ENCODE measurements at places on chromosomes 3 and 15.
A peak's percentile ranks its signal among the peaks of the same experiment; 100 is the strongest.

GRCh38 chr15:85745525-85746150, 49.1 kb downstream of the KLHL25 start:
- DNase-seq, result no peak

DNA sequence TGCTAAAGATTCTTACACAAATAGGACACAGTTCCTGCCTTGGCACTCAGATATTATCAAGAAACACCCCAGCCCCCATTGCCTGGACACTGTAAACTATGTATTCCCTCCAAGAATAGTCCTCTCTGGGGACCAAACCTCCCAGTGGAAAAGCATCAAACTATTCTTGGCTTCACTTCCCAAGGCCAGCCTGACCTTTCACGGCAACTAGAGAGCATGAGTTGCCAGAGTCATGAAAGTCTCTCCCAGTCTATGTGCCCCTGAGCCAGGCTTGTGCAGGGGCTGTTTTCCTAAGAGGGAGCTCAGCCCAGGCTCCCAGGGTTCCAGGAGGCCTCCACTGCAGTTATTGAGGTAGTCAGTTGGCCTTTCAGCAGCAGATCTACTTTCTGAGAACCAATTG, 251.9 kb upstream of the TGFBR2 start:
- no peak for DNase-seq

GRCh38 chr3:100875239-100875638, 118.0 kb downstream of the ABI3BP start:
- DNase-seq, result no peak

DNA sequence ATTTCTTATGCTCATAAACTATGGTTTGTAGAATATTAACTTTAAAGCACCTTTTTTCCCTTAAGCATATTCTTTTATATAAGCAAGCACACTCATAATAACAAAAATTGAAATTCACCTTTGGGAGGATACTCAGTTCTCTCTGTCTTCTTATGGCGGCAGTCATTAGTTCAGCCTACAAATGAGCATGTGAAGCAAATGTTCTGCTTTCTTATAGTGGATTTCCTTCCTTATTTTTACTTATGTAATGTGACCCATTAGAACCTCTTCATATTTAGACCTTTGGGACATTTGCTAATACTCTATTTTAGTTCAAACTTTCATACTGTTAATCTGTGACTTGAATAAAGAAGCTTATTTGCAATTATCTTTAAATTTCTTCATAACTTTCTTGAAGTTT, at the start of gene P2RY13:
TSS of gene P2RY13 (minus strand) at position 187 of the 400 bp plus-strand sequence. CDS start at position 166, 21 bp downstream.
- no peak for DNase-seq

- no peak for DNase-seq
Observed at GRCh38 chr3:149373235-149374125, 4.0 kb downstream of the TM4SF1 start.

DNA sequence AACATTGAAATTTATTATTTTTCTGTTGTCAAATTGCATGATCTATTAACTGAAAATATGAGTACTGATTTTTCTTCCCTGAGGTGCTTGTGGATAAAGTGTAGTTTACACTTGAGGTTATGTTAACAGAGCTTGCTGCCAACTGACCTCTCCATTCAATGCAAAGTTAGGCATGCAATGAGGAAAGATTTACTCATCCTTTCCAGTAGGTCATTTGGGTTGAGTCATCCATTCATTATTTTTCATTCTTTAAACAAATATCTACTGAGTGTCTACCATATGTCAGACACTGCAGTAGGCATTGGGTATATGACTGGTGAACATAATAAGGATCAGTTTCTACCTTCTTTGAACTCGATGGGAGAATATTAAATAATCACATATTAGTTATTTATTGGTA, 604.1 kb downstream of the EDEM1 start:
- no peak for DNase-seq

DNA sequence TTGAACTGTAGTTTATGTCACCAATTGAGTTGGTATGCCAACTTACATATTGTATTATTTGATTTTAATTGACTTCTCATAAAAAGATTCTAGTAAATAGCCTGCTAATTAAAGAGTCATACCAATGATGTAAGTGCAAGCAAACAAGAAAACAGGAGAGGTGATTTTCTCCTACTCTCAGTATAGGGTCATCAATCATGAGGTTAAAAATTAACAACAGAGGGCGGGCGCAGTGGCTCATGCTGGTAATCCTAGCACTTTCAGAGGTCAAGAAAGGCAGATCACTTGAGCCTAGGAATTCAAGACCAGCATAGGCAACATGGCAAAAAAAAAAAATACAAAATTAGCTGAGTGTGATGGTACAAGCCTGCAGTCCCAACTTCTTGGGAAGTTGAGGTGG, 108.7 kb downstream of the MYO9A start:
- no peak for DNase-seq

DNA sequence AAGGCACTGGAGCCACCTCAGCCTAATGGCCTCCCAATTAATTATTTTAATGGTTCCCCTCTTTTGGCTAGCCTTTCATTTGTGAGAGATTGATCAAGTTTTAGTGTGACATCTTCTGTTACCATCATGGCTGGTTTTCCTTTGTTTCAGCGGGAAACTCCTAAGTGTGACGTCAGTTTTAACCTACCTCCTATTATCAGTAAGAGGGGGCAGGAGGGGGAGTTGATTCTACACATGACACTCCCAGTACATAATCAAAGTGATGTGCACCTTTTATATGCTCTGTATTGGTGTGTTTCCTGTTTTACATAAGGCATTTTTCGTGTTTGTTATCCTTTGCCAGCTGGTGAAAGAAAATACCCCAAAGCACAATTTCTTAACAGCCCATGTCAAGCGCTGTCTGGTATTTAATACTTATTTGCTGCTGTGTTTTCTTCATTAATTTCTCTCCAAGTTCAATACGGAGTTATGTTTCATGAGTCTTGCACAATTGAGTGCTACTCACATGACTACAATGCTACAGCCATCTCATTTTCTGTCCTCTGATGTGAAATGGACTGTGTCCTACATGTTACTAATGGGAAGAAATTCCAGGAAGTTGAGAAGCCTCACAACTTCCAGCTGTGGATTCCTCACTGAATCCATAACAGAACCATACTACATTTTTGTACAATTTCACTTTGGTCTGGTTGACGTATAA, 52.2 kb upstream of the POLR2M start:
- DNase-seq, result no peak

DNA sequence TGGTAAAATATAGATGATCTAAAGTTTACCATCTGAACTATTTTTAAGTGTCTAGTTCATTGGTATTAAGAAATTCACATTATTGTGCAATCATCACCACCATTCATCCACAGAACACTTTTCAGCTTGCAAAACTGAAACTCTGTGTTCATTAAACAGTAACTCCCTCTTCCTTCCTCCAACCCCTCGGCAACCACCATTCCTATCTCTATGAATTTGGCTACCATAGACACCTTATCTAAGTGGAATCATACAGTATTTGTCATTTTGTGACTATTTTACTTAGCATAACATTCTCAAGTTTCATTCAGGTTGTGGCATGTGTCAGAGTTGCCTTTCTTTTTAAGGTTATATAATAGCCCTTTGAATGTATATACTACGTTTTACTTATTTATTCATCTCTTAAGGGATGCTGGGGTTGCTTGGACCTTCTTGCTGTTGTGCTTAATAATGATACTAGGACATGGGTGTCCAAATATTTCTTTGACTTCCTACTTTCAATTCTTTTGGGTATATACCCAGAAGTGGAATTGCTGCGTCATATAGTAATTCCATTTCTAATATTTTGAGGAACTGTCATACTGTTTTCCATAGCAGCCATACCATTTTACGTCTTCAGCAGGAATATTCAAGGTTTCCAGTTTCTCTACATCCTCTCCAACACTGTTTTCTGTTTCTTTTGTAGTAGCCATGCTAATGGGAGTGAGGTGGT, 20.9 kb downstream of the KAT2B start:
- DNase-seq, result no peak

DNA sequence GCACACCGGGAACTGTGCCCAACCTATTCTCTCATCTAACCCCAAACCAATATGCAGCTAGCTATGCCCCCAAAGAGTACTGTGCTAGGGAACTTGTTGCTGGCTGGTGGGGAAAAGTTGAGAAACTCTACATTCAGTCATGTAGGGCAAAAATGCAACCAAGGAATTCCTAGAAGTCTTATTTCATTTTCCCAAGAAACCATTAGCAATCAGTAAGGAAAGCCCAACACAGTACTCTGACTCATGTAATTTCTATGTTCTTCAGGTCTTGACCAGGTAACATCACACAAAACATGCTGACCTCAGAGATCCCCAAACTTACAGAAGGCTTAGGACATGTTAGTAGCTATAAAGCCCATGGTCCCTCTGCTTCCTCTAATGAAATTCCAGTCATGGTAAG, 52.1 kb downstream of the TASOR start:
- no peak for DNase-seq

- DNase-seq, result peak; percentile 2
Observed at GRCh38 chr3:51799879-51800749, 21.1 kb upstream of the IQCF6 start.

DNA sequence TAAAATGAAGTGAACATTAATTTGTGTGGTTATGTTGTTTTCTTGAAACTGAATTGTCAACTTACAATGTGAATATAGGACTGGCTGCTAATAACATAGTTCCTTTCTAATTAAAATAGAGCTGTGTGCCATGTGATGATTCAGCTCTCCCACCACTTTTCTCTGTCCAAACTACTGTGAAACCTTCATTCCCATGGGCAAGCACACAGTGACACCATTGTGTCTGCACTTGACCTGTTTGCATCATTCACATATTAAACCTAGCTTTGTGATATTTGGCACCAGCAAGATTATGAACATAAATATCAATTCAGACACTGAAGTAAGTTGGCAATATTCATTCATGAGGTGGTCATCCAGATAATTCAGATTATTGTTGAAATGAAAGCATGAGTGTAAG, 78.8 kb upstream of the TCF12 start:
- DNase-seq, result no peak

DNA sequence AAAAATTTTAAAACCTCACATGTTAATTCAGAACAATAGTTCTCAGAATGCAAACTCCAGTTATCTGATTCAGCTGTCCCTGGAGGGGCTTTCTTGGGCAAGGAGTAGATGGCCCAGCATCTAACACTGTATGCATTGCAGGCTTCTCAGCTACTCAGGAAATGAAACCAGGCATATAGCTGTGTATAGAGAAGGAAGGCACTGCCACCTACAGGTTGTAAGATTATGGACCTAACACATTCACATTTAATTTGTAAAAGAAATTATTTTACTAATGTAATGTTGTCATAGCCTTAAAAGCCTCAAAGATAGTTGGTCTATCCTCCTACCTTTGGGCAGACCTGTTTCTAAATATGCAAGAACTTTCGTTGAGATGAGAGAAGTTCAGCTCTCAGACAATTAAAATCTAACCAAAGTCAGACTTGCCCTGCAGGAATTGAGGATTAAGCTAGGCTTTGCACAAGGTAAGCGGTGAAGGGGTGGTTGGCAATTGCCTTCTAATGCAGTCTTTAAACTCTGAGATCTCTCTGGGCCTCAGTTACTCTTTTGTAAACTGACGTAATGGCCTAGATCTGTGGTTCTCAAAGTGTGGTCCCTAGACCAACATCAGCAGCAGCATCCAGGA, 132.8 kb upstream of the SLC24A5 start:
- no peak for DNase-seq

DNA sequence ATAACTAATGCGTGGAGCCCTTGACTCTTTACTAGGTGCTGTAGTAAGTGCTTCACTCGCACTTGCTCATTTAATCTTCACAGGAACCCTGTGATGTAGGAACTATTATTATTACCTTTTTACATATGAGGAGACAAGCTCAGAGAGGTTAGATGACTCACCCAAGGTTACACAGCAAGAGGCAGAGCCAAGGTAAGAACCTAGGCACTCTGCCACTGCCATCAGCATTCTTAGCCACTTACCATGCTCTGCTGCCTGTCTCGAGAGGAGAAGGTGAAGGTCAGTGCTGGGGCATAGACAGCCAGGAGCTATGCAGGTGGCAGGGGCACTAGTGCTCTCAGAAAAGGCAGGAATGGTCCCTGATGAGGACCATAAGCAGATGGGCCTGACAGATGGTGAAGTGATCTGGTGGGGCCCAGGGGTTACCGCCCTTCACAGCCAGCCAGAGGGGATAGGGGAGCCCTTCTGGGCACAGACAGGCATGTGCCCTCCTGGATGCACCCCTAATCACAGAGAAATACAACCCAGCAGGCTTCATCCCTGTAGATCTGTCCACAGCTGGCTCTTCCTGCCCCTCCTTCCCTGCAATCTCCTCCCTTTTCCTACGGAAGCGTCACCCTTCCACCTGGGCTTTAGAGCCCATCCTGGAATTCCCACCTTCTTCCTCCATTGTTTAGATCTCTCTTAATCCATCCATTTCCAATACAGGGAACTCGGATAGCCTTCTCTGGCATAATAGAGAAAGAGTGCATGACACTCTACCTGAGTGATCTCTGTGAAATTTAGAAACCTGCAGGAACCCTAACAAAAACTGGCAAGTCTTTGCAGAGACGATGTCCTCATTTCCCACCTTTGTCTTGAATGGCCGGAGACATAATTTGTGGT, 26.9 kb downstream of the ABTB1 start:
- no peak for DNase-seq

DNA sequence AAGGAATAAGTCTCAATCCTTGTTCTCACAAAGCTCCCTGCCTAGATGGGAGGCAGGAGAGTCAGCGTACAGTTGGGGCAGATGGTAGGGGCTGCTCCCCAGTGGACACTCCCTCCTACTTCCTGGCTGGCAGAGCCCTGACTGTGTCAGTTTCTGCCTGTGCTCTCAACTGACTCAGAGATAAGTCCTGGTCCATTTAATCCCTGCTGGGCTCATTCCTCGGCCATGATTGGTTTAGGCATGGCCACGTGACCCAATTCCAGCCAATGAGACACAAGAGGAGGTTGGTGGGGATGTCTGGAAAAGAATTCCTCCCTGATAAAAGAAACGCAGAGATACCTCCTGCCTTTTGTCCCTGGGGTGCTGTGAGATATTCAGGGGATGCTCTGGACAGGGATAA, 118.1 kb upstream of the SLC6A11 start:
- DNase-seq, result no peak

GRCh38 chr3:194870394-194871110, 184.9 kb downstream of the FAM43A start:
- no peak for DNase-seq

GRCh38 chr15:96322536-96323318, 7.8 kb upstream of the NR2F2 start:
- no peak for DNase-seq

DNA sequence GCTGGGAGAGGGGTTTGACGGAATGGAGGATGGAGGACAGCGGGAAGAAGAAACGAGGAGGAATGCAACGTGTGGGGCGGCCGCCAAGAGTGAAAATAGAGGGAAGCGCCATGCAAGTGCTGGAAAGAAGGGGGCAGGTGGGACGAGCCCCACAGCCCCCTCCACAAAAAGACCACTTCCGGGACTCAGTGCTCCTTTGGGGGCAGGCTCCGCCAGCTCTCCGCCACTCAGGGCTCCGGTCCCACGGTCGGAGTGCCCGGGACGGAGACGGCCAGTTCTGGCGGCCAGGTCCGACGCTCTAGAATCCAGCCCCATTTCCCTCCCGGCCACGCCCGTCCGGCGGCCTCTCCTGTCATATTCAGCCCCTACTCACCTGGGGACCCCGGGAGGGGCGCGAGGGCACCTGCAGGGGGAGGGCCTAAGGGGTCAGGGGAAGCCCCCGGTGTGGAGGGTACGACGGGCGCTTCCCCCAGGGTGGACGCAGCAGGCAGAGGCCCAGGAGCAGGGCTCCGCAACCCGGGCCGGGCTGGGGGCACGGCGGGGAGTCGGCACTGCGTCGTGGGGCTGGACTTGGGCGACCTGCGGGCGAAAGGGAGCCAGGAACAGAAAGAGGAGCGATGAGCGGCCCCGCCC, 25.5 kb upstream of the CSPG4 start:
- DNase-seq, result no peak

- DNase-seq, result no peak
Observed at GRCh38 chr3:17555525-17555924, 186.9 kb downstream of the TBC1D5 start.
